ENCODE measurements at places on chromosomes 5 and 9.

DNA sequence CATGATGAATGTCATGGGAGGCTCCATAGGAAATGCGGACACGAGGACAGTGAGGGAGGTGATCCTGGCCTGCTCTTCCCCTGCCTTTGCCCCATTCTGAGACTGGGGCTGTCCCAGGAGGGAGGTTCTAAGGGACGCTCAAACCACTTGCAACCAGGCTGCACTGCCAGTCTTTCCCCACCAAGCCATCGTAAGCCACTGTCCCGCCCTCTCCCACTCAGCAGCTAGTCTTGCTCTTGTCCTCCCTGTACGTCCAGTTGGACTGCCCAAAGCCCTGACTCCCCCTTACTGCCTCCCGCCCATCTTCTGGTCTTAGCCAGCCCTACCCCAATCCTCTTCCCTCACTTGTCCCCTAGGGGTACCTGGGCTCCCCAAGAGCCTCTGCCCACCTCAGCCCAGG lies 115.7 kb downstream of the FSTL4 start:
- no peak for DNase-seq

DNA sequence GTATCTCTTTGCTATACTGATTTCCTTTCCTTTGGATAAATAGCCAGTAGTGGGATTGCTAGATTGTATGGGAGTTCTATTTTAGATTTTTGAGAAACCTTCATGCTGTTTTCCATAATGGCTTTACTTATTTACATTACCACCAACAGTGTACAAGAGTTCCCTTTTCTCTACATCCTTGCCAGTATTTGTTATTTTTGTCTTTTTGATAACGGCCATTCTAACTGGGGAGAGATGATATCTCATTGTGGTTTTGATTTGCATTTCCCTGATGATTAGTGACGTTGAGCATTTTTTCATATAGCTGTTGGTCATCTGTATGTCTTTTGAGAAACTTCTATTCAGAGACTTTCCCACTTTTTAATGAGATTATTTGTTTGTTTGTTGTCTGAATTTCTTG lies 25.8 kb downstream of the NADK2 start:
- DNase-seq, result no peak

GRCh38 chr9:71985297-71985911 lies 74.0 kb downstream of the C9orf85 start:
- DNase-seq, result no peak

GRCh38 chr5:170171811-170172210 lies 61.0 kb upstream of the C5orf58 start:
- no peak for DNase-seq

DNA sequence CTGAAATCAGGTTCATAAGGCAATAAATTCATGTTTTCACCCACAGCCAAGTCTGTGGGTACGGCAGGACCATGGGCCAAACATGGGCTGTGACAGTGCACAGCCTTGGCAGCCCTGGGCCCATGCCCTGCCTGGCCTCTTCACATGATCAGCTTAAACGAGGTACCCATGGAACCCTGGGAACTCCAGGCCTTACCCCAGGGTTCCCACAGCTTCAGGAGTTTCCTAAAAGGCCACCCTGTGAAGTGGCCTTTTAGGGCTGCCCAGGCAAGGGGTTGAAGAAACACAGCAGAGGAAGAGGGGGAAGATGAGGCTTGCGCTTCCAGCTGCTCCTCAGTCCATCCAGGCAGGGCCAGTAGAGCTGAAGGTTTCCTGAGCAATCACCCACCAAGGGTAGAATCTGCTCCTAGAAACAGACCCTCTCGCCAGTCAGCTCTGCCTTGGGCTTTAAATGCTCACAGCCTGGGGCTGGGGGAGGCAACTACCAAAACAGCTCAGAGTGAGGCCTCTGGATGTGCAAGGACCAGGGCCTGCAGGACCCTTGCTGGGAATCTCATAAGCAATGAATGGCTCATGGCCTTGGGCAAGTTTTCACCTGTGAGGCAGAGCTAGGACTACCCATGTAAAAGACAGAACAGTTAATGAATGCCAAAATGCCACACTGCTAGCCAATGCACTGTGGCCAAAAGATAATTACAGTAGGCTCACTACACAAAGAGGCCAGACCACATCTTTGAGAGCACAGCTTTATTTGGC lies 79.3 kb upstream of the LRRTM2 start:
- DNase-seq, result no peak

DNA sequence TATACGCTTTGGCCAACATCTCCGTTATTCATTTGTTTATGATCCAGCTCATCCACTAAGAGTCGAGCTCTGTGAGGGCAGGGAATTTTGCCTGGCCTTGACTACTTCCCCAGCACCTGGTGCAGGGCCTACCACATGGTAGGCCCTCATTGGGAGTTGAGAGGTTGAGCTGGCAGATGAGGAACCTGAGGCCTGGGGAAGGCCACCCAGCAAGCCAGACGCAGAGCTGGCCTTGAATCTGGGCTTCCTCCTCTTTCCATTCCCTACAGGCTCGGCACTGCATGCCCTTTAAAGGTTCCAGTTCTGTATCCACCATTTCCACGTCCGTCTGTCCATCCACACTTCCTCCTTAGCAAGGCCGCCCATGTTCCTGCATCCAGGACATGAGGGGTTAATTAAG lies 24.2 kb downstream of the KCNMB1 start:
- no peak for DNase-seq

GRCh38 chr5:59341760-59342159 lies 551.8 kb downstream of the PDE4D start:
- DNase-seq, result no peak

GRCh38 chr5:101338226-101338625 lies 435.1 kb upstream of the ST8SIA4 start:
- DNase-seq, result no peak

- DNase-seq, result no peak
Observed at GRCh38 chr9:123081824-123082223, 48.4 kb downstream of the GPR21 start.

GRCh38 chr5:759111-759751 lies 25.3 kb downstream of the ZDHHC11B start:
- DNase-seq, result no peak

DNA sequence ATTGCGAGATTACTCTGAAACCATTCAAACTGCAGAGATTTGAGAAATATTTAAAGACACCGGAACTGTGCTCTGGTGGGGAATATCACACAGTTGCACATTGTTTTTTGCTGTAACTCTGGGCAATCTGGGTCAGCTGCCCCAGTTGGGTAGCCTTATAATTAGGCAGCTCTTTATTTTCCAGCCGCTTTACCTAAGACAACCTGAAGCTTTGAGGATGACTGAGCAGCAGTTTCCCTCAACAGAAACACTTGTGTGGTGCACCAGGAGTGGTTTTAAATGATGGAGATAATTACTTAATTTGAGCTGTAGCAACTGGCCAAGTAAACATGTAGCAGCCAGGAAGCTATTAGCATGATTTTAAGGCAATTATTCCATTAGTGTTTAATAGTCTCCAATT lies 2.9 kb downstream of the PLCXD3 start:
- DNase-seq, result no peak

GRCh38 chr9:31183866-31184265 lies 1200.6 kb upstream of the ACO1 start:
- DNase-seq, result no peak

DNA sequence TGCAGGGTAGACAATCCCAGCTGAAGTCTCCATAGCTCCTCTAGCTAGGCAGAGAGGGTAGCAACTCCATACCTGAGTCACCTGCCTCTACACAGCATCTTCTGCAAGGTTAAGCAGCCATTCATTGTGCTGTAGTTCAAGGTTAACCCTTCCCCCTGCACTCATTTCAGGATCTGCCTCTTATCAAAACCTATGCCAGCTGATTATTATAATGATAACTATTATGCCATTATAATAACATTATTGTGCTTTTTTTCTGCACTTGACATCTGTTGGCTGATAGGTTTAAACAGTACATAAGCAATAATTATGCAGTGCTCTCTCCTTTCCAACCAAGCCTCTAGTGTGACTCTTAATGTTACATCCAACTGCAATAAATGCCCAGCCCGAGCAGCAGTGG lies 17.3 kb downstream of the SIL1 start:
- DNase-seq, result no peak

- DNase-seq, result no peak
Observed at GRCh38 chr9:98986866-98987651, 43.4 kb downstream of the COL15A1 start.

GRCh38 chr5:109700516-109701153 lies 10.9 kb downstream of the MAN2A1 start:
- DNase-seq, result no peak

DNA sequence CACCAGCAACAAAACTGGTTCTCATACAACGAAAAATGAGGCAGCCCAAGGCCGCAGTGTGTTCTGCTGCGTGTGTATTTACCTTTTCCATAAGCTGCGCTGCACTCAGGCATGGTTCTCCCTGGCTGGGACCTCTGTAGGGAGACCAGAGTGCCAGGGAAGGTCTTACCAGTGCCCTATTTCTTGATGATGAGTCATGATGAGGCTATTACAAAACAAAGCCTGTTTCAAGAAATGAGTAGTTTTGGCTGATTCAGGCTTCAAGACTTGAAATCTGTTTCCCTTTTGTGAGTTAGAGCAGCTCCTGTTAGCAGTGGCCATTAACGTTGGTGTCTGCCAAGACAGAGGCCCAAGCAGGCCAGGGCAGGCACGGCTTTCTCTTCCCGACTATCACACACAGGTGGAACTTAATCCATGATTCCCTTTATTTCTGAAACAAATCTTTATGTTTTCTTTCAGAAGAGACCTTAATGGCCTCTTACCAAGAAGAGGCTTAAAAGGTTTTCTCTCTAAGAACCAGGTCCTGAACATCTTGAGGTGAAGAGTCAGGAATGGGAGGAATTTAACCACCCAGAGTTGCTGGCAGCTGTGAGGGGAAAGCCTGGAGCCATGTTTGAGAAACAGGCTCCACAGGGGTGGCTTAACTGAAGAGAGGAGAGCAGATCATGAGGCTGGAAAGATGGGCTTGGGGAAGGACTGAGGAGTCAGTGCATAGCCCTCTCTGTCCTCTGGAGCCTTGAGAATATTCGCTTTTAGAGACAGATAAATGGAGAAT lies 41.4 kb upstream of the TIFAB start:
- DNase-seq, result no peak

DNA sequence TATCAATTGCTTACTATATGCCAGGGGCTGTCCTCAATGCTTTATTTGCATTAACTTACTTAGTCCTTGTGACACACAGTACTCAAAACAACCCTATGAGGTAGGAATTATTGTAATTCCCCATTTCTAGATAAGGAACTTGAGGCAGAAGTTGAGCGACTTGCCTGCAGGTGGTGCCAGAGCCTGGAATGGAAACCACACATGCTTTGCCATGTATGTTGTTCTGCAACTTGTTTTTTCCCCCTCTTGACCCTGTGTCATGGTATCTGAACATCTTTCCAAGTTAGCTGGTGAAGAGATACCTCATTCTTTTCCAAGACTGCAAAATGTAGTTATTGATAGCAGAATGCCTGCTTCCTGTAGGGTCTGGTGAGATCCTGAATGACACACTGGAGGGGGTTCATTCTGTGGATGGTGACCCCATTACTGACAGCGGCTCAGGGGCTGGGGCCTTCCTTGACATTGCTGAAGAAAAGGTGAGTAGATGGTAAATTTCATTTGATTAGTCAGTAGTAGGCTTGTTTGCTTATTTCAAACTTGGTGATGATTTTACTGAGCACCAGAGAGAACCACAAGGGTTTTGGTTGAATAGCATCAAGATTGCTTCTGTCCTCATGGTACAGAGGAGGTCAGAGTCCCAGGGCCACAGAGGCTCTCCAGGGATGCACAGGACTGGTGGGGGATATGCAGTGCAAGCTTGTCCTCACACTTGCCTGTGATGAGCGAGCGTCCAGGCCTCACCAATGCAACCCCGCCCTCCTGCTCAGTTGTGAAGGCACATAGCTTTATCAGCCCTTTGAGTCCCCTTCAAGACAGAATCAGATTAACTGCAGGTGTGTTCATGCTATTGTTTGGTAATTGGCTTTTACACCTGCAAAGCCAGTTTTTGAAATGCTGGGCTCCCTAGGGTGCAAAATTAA lies 57.0 kb downstream of the COL15A1 start:
- peak; percentile 39 for DNase-seq

DNA sequence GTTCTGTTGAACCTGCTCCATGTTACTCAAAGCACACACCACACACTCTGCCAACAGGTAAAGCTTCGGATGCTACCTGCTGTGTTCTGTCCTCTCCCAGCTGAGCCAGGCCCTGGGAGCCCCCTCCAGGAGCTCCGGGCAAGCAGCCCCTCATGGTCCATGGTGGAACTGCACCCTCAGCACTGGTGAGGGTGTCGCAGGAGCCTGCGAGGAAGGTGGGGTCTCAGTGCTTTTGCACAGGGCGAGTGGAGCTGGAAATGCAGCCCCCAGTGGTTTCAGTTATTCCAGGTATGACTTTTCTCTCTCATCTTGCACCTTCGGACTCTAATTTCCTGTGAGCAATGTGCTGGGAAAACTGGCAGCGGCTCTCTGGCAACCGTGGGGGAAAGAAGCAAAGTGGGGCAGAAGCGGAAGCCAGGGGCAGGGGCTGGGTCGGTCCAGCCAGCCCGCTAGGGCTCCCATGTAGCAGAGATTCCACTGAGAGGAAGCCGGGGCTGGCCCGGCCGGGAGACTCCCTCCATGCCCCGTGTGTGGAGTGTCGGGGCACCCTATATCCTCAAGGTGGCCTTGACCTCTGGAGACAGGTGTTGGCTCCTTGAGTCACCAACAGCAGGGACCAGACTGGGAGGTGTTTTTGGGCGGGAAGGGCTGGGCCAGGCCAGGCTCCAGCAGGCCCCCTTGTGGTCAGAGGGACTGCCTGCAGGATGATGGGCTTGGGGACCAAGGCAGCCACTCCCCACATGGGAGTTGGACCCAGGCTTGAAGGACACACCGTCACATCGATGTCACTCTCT lies 75.6 kb upstream of the PRSS3 start:
- no peak for DNase-seq

DNA sequence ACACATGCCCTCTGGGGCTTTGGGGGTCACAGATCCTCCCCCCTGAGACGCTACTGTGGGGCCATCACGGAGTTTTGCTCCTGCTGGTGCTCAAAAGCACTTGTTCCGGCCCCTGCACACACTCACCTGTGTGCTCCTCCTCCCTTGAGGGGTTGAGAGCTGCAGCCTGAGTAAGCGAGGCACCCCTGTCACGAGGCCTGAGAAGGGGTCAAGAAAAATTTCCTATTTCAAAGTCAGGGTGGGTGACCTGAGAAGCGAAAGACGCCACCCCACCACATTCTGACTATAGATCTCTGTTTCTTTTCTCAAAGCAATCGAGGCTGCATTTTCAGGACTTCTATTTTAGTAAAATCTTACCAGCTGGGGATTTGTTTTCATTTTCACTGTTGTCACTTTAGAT lies 138.5 kb downstream of the DCP2 start:
- no peak for DNase-seq

- no peak for DNase-seq
Observed at GRCh38 chr5:34053571-34054399, 10.8 kb upstream of the C1QTNF3 start.

DNA sequence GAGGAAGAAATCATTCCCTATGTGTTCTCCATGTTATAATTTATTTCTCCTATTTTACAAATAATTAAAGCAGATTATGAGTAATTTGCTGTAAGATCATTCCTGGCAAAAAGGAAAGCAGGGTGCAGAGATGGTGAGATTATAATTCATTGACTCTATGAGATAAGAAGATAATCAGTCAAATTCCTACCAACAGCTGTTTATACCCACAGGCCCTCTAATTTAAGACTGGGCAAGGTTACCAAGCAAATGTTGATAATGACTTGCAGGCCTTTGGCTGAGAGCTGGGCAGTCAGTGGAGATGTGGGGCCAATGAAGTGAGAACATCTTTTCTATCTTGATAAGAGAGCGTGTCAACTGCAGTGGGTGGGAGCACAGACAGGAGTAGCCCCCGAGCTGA lies 222.7 kb downstream of the ICE1 start:
- DNase-seq, result no peak

GRCh38 chr9:133568186-133568585 lies 33.7 kb downstream of the ADAMTSL2 start:
- DNase-seq, result no peak
